Substantia nigra (tissue), 51 donors: ENCODE measurements at places on chromosomes 16 and 17.

- DNase-seq: no peak
Observed at GRCh38 chr17:74211912-74212208, 1.5 kb upstream of the TTYH2 start.

DNA sequence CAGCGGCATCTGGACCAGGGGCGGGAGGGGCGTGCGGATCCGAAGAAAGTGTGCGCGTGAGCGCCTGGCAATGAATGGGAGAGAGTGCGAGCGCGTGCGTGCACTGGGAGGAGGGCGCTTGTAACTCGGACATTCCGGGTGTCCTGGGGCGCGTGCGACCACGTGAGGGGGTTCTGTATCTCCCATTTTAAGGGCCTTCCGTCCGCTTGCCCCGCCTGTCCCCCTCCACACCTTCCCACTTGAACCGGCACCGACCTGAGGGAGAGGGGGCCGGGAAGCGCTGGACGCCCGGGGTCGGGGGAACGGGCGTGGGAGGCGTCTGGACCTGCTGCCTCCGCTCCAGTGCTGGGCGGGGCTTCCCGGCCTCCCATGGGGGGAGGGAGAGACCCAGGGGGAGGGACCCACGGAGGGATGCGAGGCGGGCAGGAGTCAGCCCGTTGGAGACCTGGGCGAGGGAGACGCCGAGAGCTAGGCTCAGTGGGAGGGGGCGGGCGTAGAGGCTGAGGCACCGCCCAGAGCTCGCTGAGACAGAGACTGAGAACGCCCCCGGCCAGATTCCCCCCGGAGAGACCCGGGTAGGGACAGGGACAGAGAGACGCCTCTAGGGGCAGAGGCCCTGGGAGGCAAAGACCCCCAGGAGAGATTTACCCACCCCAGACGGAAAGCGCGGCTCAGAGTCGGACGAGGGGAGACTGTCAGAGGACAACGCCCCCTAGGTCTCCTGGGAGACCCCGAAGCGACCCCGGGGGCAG, at the start of gene KREMEN2:
KREMEN2 (plus strand) TSS at position 553 of the 752 bp plus-strand sequence. CDS start 246 bp downstream, outside the sequence.
- DNase-seq: no peak

GRCh38 chr16:71929048-71929447, 33.7 kb downstream of the IST1 start:
- DNase-seq: no peak

- DNase-seq: no peak
Observed at GRCh38 chr16:74770831-74771526, 3.6 kb downstream of the FA2H start.

- peak; percentile 49 for DNase-seq
Observed at GRCh38 chr16:590188-590814, 435 bp downstream of the RAB40C start.

- no peak for DNase-seq
Observed at GRCh38 chr17:35784895-35785294, 10.5 kb downstream of the MMP28 start.

DNA sequence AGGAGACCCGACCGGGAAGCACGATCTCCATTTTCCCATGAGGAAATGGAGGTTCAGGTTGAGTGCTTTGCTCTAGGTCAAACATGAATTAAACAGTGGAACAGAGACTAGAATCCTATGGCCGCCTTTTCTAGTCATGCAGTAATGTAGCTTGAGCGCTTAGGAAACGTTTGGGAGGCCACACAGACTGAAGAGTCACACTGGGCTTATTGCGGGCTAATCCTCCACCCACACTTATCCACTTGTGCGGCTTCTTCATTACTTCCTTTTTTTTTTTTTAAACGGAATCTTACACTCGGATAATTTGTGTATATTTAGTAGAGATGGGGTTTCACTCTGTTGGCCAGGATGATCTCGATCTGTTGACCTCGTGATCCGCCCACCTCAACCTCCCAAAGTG, 26.0 kb downstream of the CACNG3 start:
- no peak for DNase-seq

- no peak for DNase-seq
Observed at GRCh38 chr17:81002409-81003361, 11.0 kb downstream of the CHMP6 start.

DNA sequence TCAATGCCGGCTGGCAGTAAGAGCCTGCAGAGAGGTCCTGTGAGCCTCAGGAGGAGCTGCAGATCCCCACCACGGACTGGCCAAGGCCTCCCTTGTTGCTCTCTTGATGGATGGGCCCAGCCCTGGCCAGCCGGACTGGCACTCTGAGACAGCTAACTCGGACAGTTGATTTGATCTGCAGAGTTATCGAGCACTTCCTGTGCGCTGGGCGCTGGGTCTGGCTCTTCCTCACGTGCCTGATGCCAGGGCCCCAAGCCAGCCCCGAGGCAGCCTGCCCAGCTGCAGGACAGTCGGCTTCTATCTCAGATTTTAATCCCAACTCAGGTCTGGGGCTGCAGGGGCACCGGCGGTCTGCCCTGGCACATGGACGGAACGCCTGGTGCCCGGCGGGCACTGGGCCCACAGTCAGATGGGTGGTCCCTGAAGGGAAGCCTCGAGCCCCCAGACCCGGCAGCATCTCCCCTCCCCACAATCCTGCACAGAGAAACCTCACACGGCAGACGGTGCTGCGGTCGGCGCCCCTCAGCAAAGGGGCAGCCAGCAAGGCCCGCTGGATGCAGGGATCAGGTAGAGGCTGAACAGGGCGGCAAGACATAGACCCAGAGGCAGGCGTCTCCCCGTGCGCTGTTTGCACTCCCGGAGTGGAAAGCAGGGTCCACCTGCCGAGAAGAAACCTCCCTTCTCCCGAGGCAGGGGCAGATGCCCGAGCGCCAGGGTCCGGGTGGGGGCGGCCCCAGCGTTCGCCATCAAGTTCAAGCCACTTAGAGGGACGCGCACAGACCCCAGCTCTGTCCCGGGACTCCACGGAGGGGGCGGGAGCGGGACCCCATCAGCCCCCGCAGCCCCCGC, 34.0 kb downstream of the TIMM22 start:
- DNase-seq: no peak

- DNase-seq: no peak
Observed at GRCh38 chr17:82960419-82961271, 118.8 kb upstream of the METRNL start.

GRCh38 chr16:72311426-72311825, 139.5 kb upstream of the PMFBP1 start:
- DNase-seq: no peak
